ENCODE measurements at places on chromosomes 5 and 9.

DNA sequence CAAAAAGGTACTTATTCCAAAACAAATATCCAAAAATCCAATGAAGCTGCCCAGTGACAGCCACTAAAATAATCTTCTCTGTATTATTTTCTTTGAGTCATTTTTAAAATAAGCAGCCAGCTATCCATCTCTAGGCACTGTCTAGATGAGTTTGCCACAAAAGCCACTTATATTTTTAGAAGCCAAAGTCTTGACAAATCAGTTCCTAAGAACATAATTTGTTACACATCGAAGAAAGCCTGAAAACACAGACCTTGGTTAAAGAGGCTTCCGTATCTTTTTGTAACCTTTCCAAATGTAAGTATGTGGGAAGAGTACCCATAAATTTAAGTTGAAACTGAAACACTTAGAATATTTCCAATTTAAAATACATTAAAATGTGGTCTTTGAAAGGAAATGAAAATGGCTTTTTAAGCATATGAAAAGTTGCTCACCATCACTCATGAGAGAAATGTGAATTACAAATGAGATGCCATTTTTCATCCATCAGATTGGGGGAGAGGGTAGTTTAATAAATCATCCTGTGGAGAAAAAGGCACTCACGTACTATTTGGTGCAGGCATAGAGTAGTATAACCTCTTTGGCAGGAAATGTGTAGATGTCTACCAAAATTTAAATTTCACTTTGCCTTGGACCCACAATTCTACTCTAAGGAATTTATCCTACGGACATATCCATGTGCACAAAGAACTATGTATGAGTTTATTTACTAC is 180.4 kb downstream of the MLLT3 start:
- no peaks in the 10 kb centered on the region for H3K27me3 ChIP-seq
- H3K36me3 ChIP-seq: no peaks in the 10 kb centered on the region
- no peak overlapping the region for H3K4me3 ChIP-seq
- H3K27ac ChIP-seq: no peak overlapping the region
- peaks cover 3% of the 10 kb centered on the region for H3K4me1 ChIP-seq
- DNase-seq: no peak

- H3K4me1 ChIP-seq: peaks cover 4% of the 10 kb centered on the region
- DNase-seq: no peak
- no peak overlapping the region for H3K27ac ChIP-seq
- no peaks in the 10 kb centered on the region for H3K27me3 ChIP-seq
These were observed 28.8 kb upstream of the TJP2 start for GRCh38 chr9:69145144-69145715.

- no peak for DNase-seq
- peaks cover 14% of the 10 kb centered on the region for H3K4me1 ChIP-seq
- no peak overlapping the region for H3K4me3 ChIP-seq
- no peaks in the 10 kb centered on the region for H3K36me3 ChIP-seq
These were observed 26.9 kb upstream of the EEIG1 start for GRCh38 chr9:128007566-128008138.

GRCh38 chr5:166286832-166287231 is 2004.6 kb upstream of the WWC1 start:
- no peak overlapping the region for H3K4me3 ChIP-seq
- H3K27ac ChIP-seq: no peak overlapping the region
- H3K4me1 ChIP-seq: no peaks in the 10 kb centered on the region
- no peaks in the 10 kb centered on the region for H3K27me3 ChIP-seq

Data from suprapubic skin (tissue), 4 donors.